ENCODE measurements at places on chromosomes 12 and 14. TPM values are rescaled to one million over a fixed set of nuclear protein-coding genes. Genes with fewer than 3 reads are reported as not detected.

SLC4A8 gene
- 3.5 TPM for total RNA-seq

SLC25A3 gene
- 491 TPM for total RNA-seq

- DNase-seq = no peak
Observed at GRCh38 chr12:26231921-26232320, 36.5 kb downstream of the SSPN start.

DNA sequence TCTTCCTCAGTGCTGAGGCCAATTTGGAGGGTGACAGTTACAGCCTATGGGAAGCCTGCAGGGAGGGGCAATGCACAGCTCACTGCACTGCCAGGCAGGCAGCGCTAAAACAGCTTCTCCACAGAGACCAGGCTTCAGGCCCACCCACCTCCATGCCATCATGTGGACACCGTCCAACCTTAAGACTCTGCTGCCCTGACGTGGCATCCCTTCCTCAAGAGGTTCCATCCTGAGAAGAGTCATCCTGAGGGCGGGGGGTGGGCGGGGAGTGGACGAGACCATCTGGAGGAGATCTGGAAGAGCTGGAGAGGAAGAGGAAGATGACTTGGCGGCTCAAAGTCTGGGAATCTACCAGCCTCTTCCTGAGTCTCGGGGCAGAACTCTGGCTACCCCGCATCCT, 8.4 kb upstream of the ACVRL1 start:
- no peak for DNase-seq

- no peak for DNase-seq
Observed at GRCh38 chr12:99611599-99611998, 36.0 kb upstream of the GARIN6 start.

DNA sequence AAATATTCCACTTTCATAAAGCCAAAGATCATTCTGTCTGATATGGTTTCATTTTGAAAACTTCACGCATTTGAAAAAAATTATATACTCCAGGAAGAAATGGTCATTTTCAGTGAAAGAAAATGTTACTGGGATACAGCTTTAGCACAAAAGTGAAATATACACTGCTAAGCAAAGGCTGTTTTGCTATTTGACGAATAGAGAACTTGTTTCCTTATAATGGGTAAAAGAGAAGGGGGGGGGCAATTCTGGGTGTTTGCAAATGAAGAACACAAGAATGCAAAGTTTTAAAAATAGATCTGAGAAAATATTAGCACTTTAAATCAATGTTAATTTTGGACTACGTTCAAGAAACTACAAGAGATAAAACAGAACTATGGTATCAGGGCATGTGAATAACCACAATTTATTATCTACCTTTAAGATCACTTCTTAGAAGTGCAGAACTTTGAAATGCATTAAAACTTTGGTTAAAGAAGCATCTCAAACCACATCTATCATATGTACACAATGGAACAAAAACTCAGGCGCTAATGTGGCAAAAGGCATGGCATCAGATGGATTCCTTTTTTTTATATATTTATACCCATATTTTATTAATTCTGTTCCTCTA, 51.1 kb downstream of the EFCAB11 start:
- DNase-seq = peak; percentile 47

GRCh38 chr12:25970916-25971653, 12.6 kb downstream of the RASSF8 start:
- no peak for DNase-seq

DNA sequence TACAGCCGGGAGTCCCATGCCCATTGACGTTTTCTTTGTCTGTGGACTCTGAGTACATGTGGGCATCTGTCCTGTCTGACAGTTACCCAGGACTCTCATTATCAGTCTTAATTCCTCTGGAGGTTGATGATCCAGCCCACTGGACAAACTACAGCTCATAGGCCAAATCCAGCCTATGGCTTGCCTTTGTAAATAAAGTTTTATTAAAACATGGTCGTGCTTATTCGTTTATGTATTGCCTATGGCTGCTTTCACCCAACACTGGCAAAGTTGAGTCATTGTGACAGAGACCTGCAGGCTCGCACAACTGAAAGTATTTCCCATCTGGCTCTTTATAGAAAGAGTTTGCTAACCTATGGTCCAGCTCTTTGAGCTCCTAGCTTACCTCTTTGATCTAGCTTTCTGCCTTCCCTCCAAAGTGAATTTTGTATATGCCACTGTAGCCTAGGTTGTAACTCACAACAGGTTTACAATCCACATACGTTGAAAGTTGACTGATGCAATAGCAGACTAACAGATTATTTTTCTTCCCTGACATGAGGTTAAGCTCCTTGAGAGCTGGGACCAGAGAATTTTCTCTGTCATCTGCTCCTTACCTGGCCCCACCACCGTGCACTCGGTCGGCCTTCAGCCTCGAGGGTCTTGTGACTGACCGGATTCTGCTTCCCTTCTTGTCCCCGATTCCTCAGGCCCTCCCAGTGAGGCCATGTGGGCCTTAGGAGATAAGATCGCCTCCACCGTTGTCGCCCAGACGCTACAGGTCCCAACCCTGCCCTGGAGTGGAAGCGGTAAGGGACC, 57.3 kb downstream of the ACACB start:
- DNase-seq = no peak

GRCh38 chr12:1662761-1663439, 28.0 kb upstream of the ADIPOR2 start:
- DNase-seq = no peak

DNA sequence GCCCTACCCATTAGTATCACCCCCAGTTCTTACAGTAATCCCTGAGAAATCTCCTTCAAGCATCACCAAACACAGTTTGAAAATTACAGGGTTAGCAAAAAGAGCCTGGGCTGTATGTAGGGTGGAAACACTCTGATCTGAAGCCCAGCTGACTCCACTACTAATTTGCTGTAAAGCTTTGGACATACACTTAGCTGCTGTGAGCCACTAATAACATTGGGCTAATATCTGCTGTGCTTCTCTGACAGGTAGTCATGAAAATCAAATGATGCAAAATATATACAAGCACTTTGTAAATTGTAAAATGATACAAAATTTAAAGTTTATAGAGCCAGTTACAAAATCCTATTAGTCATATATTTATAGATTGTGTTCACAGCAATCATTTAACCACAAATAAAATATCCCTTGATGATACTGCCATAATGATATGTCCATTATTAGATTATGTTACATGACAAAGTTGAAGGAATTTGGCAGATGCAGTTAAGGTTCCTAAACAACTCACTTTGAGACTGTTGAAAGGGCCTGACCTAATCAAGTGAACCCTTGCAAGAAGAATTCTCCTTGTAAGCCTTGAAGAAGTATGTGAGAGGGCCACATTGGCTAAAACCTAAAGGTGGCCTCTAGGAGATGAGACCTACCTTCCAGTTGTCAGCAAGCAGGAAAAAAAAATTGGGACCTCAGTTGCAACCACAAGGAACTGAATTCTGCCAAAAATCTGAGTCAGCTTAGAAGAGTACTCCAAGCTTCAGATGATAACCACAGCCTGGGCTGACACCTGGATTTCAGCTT, 19.0 kb downstream of the TWF1 start:
- DNase-seq = no peak

- DNase-seq = no peak
Observed at GRCh38 chr12:13204428-13204827, 7.9 kb downstream of the EMP1 start.

- no peak for DNase-seq
Observed at GRCh38 chr12:58657190-58657589, 263.1 kb downstream of the LRIG3 start.

DNA sequence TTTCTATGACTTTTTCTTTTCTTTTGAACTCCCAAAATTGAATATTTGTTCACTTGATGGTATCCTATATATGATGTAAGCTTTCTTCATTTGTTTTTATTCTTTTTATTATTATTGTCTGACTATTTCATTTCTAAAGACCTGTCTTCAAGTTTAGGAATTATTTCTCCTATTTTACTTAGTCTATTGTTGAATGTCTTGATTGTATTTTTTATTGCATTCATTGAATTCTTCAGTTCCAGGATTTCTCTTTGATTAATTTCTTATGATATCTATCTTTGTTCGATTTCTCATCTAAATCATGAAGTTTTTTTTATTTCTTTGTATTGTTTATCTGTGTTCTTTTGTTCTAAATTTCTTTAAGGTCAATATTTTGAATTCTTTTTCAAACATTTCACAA, 238.8 kb downstream of the TTC6 start:
- no peak for DNase-seq

TMEM52B gene
- total RNA-seq = not detected

DNA sequence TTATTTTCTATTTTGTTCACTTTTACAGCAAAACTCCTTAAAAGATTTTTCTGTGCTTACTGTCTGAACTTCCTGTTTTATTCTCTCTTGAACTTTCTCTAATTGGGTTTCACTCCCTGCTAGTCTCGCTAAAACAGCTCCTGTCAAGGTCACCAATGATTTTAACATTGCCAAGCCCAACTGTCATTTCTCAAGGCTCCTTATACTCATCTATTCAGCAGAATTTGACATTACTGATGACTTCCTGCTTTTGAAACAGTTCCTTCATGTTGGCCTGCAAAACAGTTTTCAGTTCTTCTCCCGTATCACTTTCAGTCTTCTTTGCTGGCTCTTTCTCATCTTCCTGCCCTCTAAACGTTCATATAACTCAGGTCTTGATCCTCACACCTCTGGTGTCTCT, 268.5 kb upstream of the USP15 start:
- DNase-seq = peak; percentile 16

DNA sequence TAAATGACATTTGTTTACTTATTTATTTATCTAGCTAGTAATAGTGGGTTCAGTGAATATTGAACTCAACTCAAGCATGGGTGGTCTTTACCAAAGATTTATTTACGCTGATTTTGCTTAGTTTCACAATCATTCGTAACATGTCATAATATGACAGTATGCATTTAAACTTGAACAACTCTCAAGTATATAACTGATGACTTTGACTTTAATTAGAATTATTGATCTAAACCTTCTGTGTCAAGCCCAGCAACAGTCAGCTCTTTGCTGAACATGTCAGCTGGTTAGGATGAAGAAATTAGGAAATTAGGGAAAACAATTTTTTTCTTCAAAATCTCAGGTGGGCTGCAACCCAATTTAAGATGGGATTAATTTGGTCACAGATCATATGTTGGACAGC, 210.5 kb upstream of the G2E3 start:
- no peak for DNase-seq

- no peak for DNase-seq
Observed at GRCh38 chr12:76252031-76252430, 96.2 kb downstream of the BBS10 start.

GRCh38 chr12:32876004-32876403, 20.6 kb downstream of the PKP2 start:
- DNase-seq = no peak

DNA sequence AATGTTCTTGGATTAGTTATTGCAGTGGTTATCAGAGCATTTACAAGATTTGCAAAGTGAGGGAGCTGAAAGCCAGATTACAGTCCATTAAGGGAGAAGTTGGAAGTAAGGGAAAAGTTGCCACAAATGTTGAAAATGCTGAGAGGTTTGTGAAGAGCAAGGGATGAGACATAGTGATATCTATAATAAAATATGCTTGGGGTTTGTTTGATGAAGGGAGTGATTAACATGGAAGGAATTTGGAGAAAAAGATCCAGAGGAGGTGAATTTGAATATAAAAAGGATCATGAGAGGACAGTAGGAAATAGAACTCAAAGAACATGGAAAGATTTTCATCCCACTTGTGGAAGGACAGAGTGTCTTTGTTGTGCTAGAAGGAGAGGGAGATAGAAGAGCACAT, 19.3 kb upstream of the CCER1 start:
- no peak for DNase-seq

- no peak for DNase-seq
Observed at GRCh38 chr14:53620317-53620716, 336.3 kb downstream of the BMP4 start.

GRCh38 chr12:7994731-7995205, 37.7 kb upstream of the FOXJ2 start:
- DNase-seq = no peak

SPIC gene
- not detected for total RNA-seq

PTPRO gene
- total RNA-seq = 0.94 TPM
